Adrenal gland (tissue), 19 donors: ENCODE measurements at places on chromosomes 6 and 20.

- DNase-seq = no peak
These were observed 126.9 kb upstream of the TIAM2 start for GRCh38 chr6:154868143-154868594.

- DNase-seq = no peak
These were observed 17.0 kb downstream of the CRISP1 start for GRCh38 chr6:49849213-49849907.

GRCh38 chr6:19988555-19988954 lies 151.4 kb downstream of the ID4 start:
- no peak for DNase-seq

GRCh38 chr6:25266456-25267100 lies 12.6 kb upstream of the CARMIL1 start:
- DNase-seq = no peak

DNA sequence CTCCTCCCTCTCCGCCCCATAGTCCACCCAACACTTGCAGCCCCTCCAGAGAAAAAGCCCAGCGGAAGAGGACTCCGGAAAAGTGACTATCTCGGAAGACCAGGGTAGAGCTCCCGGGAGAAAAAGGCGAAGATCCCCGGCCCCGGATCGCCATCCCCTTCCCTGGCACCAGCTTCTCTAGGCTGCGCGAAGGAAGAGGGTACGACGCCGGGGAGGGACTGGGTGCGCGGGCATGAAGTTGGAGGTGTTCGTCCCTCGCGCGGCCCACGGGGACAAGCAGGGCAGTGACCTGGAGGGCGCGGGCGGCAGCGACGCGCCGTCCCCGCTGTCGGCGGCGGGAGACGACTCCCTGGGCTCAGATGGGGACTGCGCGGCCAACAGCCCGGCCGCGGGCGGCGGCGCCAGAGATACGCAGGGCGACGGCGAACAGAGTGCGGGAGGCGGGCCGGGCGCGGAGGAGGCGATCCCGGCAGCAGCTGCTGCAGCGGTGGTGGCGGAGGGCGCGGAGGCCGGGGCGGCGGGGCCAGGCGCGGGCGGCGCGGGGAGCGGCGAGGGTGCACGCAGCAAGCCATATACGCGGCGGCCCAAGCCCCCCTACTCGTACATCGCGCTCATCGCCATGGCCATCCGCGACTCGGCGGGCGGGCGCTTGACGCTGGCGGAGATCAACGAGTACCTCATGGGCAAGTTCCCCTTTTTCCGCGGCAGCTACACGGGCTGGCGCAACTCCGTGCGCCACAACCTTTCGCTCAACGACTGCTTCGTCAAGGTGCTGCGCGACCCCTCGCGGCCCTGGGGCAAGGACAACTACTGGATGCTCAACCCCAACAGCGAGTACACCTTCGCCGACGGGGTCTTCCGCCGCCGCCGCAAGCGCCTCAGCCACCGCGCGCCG lies 822 bp downstream of the FOXQ1 start:
- no peak for DNase-seq
